Heart right ventricle (tissue), 16 donors: ENCODE measurements at places on chromosomes 4 and X. TPM values are rescaled to one million over a fixed set of nuclear protein-coding genes. Genes with fewer than 3 reads are reported as not detected.

GRCh38 chr4:13970349-13970748 lies 342.8 kb upstream of the BOD1L1 start:
- H3K36me3 ChIP-seq, result no peaks in the 10 kb centered on the region
- H3K4me3 ChIP-seq, result no peak overlapping the region
- no peaks in the 10 kb centered on the region for H3K4me1 ChIP-seq

DNA sequence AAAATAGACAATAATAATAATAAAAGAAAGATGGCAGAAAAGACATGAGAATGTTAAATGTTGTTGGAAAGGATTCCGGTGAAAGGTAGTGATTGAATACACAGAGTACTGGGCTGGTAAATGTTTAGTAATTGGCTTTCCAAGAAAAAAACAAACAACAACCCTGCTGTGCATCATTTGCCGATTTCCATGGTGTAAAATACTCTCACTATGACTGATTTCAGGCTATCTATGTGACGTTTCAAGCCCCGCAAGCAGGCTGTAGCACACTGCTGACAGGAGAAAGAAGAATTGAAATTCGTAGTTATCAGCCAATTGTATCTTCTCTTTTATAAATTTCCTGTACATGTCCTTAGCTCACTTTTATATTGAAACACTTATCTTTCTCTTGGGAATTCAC lies 13.6 kb upstream of the SEPTIN6 start:
- H3K4me3 ChIP-seq, result no peak overlapping the region
- H3K27ac ChIP-seq, result no peak overlapping the region
- no peaks in the 10 kb centered on the region for H3K36me3 ChIP-seq
- no peaks in the 10 kb centered on the region for H3K27me3 ChIP-seq

DNA sequence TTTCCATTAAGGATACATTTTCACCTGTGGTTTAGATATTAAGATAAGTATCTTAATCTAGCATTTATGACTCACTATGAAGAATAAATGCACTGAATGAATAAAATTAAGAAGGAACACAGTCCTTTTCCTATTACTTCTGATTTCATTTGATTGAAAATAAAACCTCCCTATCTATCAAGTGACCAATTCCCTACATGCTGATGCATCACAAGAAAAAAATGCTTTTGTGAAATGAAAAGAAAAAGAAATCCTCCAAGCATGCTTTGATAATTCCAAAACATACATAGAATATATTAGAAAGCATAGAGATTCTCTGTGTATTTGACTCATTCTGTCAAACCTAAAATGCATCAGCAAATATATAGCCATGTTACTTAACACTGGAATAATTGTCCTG lies 37.1 kb downstream of the PCDH10 start:
- H3K27me3 ChIP-seq, result no peaks in the 10 kb centered on the region
- no peaks in the 10 kb centered on the region for H3K36me3 ChIP-seq
- DNase-seq, result no peak

GRCh38 chrX:1418901-1419544 lies 27.1 kb upstream of the SLC25A6 start:
- H3K27ac ChIP-seq, result no peak overlapping the region
- no peaks in the 10 kb centered on the region for H3K4me1 ChIP-seq
- H3K4me3 ChIP-seq, result no peak overlapping the region
- peaks cover 70% of the 10 kb centered on the region for H3K36me3 ChIP-seq

DNA sequence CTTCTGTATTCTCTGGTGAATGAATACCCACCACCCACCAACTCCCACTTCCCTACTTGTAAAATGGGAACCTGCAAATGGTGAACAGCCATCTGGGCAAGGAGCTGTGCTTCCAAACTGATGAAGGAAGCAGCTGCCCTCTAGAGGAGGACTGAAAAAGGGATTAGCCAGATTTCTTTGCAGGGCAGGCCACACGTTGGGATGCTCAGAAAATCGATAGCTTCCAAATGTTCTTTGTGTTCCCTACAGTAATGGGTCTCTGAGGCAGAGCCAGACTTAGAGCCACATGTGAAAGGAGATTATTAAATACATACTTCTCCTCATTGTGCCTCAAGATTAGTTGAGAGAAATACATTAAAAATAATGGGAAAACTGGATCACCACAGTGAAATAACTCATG lies 39.3 kb upstream of the LPAR4 start:
- no peak overlapping the region for H3K4me3 ChIP-seq
- H3K36me3 ChIP-seq, result no peaks in the 10 kb centered on the region
- peak overlapping the region; percentile 48 for H3K27ac ChIP-seq
- no peaks in the 10 kb centered on the region for H3K27me3 ChIP-seq
- DNase-seq, result no peak

GRCh38 chr4:13905543-13905942 lies 278.0 kb upstream of the BOD1L1 start:
- H3K27ac ChIP-seq, result no peak overlapping the region
- no peak overlapping the region for H3K4me3 ChIP-seq
- H3K36me3 ChIP-seq, result no peaks in the 10 kb centered on the region
- DNase-seq, result no peak

- H3K4me1 ChIP-seq, result no peaks in the 10 kb centered on the region
- H3K4me3 ChIP-seq, result no peak overlapping the region
- DNase-seq, result no peak
- no peaks in the 10 kb centered on the region for H3K27me3 ChIP-seq
- H3K27ac ChIP-seq, result no peak overlapping the region
- no peaks in the 10 kb centered on the region for H3K36me3 ChIP-seq
Observed at GRCh38 chr4:68076194-68076593, 53.5 kb downstream of the TMPRSS11F start.

GRCh38 chr4:48439988-48440387 lies 43.2 kb upstream of the SLC10A4 start:
- no peak overlapping the region for H3K4me3 ChIP-seq
- no peaks in the 10 kb centered on the region for H3K36me3 ChIP-seq
- H3K27me3 ChIP-seq, result no peaks in the 10 kb centered on the region
- H3K4me1 ChIP-seq, result no peaks in the 10 kb centered on the region
- no peak overlapping the region for H3K27ac ChIP-seq
- no peak for DNase-seq

DNA sequence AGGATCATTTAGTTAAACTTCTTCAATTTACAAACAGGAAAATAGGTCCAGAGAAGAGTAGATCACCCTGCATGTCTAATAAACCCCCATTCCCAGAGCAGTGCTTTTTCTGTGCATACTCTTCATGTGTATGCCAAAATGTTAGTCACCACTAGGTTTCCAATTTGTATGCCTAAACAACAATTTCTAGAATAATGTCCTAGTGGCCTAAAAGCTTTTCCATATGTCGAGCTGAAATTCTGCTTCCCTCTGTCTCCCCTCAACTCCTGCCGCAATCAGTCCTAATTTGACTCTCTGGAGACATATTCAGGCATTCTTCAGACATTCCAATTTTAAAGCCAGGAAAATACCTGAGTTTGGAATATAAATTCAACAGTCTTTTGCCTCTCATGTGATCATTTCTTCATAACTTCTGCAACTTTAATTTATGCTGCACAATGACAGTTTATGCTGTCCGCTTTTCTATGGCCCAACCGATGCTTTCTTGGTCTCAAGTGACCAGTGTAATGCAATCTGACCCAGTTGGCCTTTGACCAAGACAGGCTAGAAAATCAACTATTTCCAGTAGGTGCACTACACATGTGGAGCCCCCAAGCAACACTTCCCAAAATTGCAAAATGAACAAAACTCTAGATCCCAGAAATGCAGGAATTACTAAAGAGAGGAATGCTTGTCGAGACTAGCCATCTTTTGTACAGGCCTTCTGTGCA lies 122.9 kb upstream of the FMR1 start:
- H3K4me3 ChIP-seq, result no peak overlapping the region
- no peaks in the 10 kb centered on the region for H3K4me1 ChIP-seq
- DNase-seq, result no peak
- H3K27ac ChIP-seq, result no peak overlapping the region
- H3K36me3 ChIP-seq, result no peaks in the 10 kb centered on the region
- H3K27me3 ChIP-seq, result no peaks in the 10 kb centered on the region

GRCh38 chr4:129883996-129884395 lies 788.0 kb downstream of the C4orf33 start:
- H3K27me3 ChIP-seq, result no peaks in the 10 kb centered on the region
- H3K27ac ChIP-seq, result no peak overlapping the region
- H3K36me3 ChIP-seq, result no peaks in the 10 kb centered on the region
- no peak overlapping the region for H3K4me3 ChIP-seq

DNA sequence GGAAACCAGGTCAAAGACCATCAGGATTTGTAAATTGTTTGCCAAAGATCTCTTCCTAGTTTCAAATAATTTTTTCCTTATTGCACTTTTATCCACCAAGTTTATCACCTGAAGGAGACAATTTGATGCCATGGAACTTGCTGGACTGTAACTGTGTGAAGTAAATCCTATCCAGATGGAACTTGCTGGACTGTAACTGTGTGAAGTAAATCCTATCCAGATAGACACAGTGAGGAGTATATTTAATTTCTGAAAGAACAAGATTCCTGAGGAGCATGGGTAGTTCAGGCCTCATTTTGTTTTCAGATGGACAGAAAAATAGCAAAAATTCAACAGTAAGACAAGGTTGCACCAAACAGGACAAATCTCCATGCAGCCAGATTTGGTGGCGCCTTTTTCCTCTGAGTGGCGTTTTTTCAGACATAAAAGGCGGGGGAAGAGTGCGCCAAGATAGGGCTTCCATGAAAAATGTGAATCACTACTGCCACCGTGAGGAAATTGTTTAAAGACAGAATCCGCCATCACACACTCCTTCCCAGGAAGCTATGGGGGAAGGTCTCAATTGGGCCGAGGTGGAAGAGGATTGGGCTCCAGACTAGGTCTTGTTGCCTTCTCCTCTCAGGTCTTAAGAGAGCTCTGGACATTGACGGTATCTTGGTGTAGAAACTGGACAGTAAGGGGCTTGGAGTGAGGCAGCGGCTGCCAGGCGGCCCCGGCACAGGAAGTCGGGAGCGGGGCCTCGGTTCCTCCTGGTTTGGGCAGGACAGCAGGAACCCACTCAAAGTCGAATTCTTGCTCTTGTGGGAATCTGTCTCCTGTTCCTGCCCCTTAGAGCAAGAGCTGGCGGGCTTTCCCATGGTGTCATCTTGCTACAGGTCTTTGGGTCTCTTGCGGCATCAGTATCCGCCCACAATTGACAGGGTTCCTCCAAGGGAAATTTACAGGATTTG lies 234.7 kb downstream of the OR13H1 start:
- peak overlapping the region; percentile 38 for H3K4me3 ChIP-seq
- peak overlapping the region; percentile 89 for H3K27ac ChIP-seq
- H3K27me3 ChIP-seq, result no peaks in the 10 kb centered on the region
- no peak for DNase-seq

- no peaks in the 10 kb centered on the region for H3K27me3 ChIP-seq
- H3K36me3 ChIP-seq, result no peaks in the 10 kb centered on the region
- H3K4me3 ChIP-seq, result no peak overlapping the region
- no peak for DNase-seq
- H3K27ac ChIP-seq, result no peak overlapping the region
Observed at GRCh38 chr4:108110450-108110849, 58.3 kb downstream of the LEF1 start.

DNA sequence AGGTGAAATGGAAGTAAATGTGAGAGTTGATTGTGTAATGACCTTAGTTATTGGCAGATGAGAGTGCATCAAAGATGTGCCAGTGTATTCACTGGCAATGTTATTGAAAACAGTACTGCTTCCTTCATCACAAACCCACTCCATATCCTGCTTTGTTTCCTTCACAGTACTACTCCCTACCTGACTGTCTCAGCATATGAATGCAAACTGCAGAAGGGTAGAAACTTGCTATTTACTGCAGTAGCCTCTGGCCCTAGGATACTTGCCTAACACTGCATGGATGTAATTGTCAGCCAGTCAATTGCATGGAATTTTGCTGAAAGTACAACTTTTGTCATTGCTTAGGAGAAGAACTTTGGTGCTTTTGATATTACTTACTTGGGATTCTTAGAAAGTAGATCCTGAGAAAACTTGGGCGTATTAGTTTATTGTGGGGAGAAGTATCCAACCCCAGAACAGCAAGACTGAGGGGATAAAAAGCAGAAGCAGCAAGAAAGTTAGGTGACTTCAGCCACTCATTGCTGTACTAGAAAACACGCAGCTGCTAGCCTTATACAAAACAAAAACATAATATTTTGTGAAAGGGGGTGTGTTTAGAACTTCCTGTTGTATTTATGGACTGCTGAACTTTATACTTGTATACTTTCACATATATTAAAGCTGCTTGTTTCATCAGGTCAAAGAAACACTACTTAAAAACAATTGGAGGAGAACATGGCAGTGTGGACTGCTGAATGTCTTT lies 219.0 kb downstream of the CCNG2 start:
- DNase-seq, result no peak
- H3K4me1 ChIP-seq, result no peaks in the 10 kb centered on the region
- H3K27ac ChIP-seq, result no peak overlapping the region
- no peaks in the 10 kb centered on the region for H3K36me3 ChIP-seq

GRCh38 chrX:12210971-12211370 lies 72.7 kb downstream of the FRMPD4 start:
- no peak overlapping the region for H3K4me3 ChIP-seq
- H3K4me1 ChIP-seq, result no peaks in the 10 kb centered on the region
- no peak overlapping the region for H3K27ac ChIP-seq
- DNase-seq, result no peak
- H3K36me3 ChIP-seq, result no peaks in the 10 kb centered on the region

DNA sequence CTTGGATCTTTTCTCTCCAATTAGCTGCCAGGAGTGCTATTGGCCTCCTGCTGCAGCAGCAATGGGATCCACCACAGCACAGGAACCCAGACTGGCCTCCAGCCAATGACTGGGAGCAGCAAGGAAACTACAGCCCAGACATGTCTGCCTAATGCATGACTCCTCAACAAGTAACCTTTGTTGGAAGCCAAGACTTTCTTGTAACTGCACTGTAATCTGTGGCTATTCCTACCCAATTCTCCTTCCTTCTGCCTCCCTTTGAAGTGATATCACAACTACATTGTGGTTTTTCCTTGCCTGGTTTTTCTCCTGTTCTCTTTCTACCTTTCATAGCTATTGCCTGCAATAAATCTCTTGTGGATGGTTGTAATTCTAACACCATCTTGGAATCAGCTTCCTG lies 39.8 kb downstream of the SNCA start:
- DNase-seq, result no peak
- no peak overlapping the region for H3K27ac ChIP-seq
- no peak overlapping the region for H3K4me3 ChIP-seq
- H3K27me3 ChIP-seq, result no peaks in the 10 kb centered on the region

DNA sequence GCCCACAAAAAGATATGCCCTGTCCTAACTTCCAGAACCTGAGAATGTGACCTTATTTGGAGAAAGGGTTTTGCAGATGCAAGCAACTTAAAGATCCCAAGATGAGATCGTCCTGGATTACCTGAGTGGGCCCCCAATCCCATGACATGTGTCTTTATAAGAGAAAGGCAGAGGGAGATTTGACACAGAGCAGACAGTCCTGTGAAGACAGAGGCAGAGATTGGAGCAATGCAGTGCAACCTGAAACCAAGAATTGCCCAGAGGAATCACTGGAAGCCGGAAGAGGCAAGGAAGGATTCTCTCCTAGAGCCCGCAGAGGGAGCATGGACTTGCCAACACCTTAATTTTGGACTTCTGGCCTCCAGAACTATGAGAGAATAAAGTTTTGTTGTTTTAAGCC lies 171.5 kb downstream of the SMIM20 start:
- H3K4me1 ChIP-seq, result peaks cover 32% of the 10 kb centered on the region
- H3K36me3 ChIP-seq, result no peaks in the 10 kb centered on the region
- H3K27ac ChIP-seq, result no peak overlapping the region
- no peak overlapping the region for H3K4me3 ChIP-seq

PLAC8 gene
- 0.44 TPM for total RNA-seq

TMPRSS11F gene
- total RNA-seq, result not detected

VCX2 gene
- not detected for total RNA-seq

FMR1NB gene
- not detected for total RNA-seq

NAAA gene
- total RNA-seq, result 14.6 TPM

ZXDA gene
- total RNA-seq, result 5.1 TPM

TMEM271 gene
- total RNA-seq, result not detected

AVPR2 gene
- 2.6 TPM for total RNA-seq
